ENCODE measurements at places on chromosomes 11 and 22.

- no peak for DNase-seq
Measured at GRCh38 chr11:57097149-57097548, 84.6 kb upstream of the LRRC55 start.

- DNase-seq, result peak; percentile 7
Measured at GRCh38 chr11:10653946-10654810, 39.4 kb downstream of the IRAG1 start.

- no peak for DNase-seq
Measured at GRCh38 chr11:16460508-16460907, 104.2 kb upstream of the SOX6 start.

GRCh38 chr22:41799486-41800347, 762 bp upstream of the CCDC134 start:
- no peak for DNase-seq

GRCh38 chr11:18540207-18541009, 13.7 kb upstream of the TSG101 start:
- DNase-seq, result no peak

GRCh38 chr11:77316733-77317342, 15.4 kb upstream of the GDPD4 start:
- no peak for DNase-seq

GRCh38 chr22:17339095-17339693, 30.1 kb upstream of the CECR2 start:
- DNase-seq, result no peak

GRCh38 chr11:12306830-12307229, 70.5 kb upstream of the PARVA start:
- DNase-seq, result no peak

DNA sequence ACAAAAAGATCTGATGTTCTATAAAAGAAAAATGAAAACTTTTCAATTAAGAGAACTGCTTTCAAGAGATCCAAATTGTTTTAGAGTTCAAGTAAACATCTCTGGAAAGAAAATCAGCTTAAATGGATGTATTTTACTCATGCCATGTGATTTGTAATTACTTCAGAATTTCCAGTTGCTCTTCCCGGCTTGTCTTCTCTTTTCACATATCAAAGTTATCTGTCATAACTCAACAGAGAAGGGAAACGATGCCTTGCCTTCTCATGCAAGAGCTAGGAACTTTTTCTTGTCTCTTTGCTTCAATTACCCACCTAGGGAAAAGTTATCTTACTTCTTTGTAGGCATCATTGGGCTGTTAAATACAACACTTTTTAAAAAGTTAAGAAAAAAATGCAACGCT, 255.2 kb upstream of the POU2AF2 start:
- no peak for DNase-seq
